T-helper 17 cell (primary cell): ENCODE measurements at places on chromosomes 5 and 9. TPM values are rescaled to one million over a fixed set of nuclear protein-coding genes. Genes with fewer than 3 reads are reported as not detected.

Gene RNF183
- not detected for total RNA-seq

DNA sequence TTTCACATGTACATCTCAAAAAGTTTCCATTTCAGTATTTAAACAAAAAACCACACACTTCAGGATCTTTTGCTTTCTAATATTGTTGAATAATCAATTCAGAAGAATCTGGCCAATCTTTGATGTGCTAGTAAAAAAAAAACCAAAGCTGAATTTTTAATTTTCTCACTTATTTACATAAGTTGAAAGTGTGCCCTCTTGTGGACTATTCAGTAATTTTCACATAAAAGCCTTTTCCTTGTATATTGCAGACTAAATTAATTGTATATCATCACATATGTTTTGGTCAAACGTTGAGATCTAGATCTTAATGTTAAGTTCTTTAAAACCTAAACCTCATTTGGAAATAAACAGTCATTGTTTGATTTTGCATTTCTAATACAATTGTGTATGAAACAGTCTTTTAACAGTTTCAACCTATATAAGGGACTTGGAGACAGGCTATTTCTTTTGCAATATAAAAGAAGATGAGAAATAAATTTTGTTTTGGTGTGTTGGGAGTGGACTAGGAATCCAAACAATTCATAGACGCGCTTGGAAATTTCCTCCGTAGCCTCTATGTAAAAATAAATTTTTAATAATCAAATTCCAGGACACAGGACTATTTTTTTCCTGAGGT is 68.1 kb downstream of the NIPBL start:
- no peak for DNase-seq
- no peak overlapping the region for H3K27ac ChIP-seq
- no peak overlapping the region for H3K4me3 ChIP-seq
- H3K27me3 ChIP-seq, result no peaks in the 10 kb centered on the region
- H3K36me3 ChIP-seq, result no peaks in the 10 kb centered on the region

Gene GPX8
- not detected for total RNA-seq

GRCh38 chr9:27198190-27198589 is 89.2 kb downstream of the TEK start:
- H3K4me3 ChIP-seq, result no peak overlapping the region
- H3K27me3 ChIP-seq, result peaks cover 20% of the 10 kb centered on the region
- H3K4me1 ChIP-seq, result no peaks in the 10 kb centered on the region
- H3K36me3 ChIP-seq, result no peaks in the 10 kb centered on the region
- no peak for DNase-seq

Gene CD14
- total RNA-seq, result 9.2 TPM

DNA sequence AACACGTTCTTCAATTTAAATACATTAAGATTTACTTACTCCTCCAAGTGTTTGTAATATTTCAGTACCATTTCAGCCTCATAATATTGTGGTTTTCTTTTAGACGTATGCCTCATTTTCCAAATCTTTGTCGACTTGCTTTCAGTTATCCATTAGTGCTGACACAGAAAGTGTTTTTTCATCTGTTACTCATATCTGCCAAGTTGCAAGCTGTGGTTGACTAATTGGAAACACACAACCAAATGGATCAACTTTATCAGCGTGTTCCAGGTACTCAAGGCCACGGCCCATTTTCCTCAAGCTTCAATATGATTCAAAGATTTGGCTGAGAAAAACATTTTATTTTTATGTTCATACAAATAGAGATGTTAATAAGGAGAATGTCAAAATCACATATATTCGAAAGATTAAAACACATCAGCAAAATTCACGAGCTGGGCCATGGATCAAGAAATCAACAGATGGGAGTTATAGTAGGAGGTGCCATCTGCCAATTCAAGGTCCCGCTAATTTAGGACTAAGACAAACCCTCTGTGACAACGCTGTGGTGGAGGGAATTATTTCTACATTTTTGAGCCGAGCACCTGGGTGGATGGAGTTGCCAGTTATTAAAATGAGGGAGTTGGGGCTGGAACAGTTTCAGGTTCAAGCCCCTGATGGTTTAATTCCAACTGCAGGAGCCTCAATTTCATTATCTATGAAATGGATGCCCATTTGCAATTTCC is 27.2 kb upstream of the CCNJL start:
- peaks cover 16% of the 10 kb centered on the region for H3K27me3 ChIP-seq
- H3K4me3 ChIP-seq, result no peak overlapping the region
- peaks cover 8% of the 10 kb centered on the region for H3K4me1 ChIP-seq
- no peak for DNase-seq
- H3K36me3 ChIP-seq, result peaks cover 2% of the 10 kb centered on the region

- H3K27me3 ChIP-seq, result peaks cover 31% of the 10 kb centered on the region
- DNase-seq, result no peak
- H3K4me3 ChIP-seq, result no peak overlapping the region
- H3K4me1 ChIP-seq, result peaks cover 3% of the 10 kb centered on the region
- H3K27ac ChIP-seq, result no peak overlapping the region
Observed at GRCh38 chr9:115144706-115145105, 26.7 kb upstream of the TNC start.
